ENCODE measurements at places on chromosomes 5 and 9.

GRCh38 chr5:9894571-9895301 lies 264.6 kb upstream of the TAS2R1 start:
- DNase-seq, result no peak

DNA sequence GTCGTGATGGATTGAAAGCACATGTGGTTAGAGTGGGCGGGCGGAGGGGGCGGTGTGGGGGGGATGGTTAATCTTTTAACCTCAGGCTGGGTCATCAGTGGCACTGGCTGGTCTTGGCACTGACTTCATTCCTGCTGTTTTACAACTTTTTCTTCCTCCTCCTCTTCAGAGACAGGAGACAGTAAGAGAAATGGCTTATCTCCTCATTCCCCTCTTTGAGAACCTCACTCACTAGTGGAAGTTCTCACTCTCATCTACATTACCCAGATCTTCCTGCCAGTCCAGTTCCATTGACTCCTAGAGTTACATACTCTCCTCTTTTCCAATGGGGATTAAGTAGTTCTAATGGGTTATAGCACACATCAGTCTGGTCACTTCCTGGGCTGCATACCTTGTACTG lies 42.3 kb upstream of the PPP1R26 start:
- DNase-seq, result no peak

DNA sequence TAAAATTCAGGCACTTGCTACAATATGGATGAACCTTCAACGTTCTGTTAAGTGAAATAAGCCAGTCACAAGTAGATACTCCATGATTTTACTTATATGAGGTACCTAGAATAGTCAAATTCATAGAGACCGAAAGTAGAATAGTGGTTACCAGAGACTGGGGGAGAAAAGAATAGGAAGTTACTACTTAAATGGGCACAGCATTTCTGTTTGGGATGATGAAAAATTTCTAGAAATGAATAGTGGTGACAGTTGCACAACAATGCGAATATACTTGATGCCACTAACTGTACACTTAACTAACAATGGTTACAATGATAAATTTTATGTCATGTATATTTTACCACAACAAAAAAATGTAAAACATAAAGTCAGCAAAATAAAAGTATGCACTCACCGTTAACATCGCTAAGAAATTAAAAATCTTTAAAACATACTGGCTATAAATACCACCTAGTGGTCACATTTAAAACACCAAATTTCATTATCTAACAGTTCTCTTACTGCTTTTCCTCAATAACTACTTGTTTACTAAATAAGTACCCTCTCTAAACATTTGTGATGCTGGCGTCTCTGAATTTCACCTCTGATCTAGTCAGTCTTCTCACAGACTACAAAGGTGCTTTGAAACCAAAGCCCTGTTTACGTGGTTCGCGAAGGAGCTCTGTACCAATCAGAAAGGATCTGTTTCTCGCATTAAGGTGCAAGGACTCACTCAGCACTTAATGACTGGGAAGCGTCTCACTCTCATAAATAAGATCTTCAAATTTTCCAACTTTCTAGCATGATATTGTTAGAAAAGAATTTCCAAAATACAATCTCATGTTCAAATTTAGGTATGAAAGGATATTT lies 22.7 kb downstream of the KIF3A start:
- DNase-seq, result no peak

- DNase-seq, result no peak
Observed at GRCh38 chr5:158462349-158463114, 603.6 kb upstream of the CLINT1 start.

GRCh38 chr5:24693609-24694008 lies 48.8 kb upstream of the CDH10 start:
- DNase-seq, result no peak

GRCh38 chr5:149917073-149917676 lies 27.4 kb downstream of the PDE6A start:
- DNase-seq, result no peak

DNA sequence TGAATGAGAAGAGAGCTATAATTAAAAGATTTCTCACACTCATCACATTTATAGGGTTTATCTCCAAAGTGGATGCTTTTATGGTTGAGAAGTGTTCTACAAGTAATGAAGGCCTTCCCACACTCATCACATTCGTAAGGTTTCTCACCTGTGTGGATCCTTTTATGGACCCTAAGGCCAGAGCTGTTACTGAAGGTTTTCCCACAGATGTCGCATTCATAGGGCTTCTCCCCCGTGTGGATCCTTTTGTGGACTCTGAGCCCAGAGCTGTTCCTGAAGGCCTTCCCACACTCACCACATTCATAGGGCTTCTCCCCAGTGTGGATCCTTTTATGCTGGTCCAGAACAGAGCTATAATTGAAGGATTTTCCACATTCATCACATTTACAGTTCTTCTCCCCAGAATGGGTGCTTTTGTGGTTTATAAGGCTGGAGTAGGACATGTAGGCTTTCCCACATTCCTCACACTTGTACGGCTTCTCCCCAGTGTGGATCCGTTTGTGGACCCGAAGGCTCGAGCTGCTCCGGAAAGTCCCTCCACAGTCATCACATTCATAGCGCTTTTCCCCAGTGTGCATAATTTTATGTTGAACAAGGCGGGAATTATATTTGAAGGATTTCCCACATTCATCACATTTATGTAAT lies 10.5 kb downstream of the ZFP62 start:
- no peak for DNase-seq

DNA sequence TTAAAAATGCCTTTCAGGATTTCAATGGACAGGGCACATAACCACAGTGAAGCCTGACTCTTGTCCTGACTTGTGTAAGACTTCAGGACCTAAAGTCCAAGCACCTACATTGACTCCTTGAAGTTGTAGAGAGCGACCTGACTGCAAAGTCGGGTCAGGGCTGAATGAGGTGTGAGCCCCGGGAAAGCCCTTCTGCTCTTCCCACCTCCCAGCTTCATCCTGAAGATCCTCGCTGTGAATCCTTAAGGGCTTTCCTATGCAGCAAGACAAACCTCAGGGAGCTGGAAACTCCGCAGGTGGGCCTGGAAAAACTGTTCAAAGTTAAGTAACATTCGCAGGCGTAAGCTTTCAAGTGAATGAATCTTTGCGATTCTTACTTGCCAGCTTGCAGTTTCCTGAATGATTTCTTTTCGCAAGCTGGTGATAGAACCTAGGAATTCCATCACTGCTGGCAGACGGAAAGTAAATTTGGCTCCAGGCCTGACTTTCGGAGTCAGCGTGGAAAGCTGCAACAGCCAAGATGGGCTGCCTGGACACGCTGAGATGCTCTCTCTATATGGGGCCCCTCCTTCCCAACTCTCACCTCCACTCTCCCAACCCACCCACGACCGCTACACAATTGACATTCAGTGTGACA lies 10.9 kb downstream of the SEMA5A start:
- DNase-seq, result peak; percentile 24

DNA sequence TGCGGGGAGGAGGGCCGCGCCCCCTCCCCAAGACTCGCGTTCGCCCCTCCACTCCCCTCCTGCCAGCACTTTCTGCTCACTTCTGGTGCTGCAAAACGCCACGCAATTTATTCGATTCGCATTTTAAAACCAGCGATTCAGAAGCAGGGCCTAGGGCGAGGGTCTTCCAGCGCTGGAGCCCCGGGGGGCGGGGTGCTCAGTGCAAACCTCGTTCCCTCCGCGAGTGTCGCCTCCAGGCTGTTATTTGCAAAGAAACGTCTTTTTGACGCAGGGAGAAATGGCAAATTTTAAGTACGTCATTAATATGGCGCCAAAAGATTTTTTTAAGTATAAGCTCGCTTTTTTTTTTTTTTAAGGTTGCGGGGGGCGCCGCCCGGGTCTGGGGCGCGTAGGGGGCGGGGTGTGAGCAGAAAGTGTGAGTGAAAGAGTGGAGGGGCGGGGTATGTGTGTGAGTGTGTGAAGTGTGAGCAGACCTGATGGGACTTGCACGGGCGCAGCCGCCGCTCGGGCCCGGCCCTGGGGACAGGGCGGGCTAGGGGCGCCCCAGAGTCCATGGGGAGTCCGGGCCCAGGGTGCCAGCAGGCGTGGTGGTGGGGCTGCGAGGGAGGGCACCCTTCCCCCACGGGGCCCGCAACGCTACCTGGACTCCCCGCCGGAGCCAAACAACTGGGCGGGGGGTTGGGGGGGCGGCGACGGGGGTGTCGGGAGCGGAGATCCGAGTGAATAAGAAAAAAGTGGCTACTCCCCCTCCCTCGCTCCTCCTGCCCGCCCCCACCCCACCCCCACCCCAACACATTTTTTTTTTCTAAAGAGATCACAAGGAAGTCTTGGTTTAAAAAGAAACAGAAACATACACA lies at the start of gene JADE2:
TSS of gene JADE2 (plus strand) at position 845 of the 857 bp plus-strand sequence. CDS start 10,188 bp downstream, outside the sequence.
- DNase-seq, result peak; percentile 90

DNA sequence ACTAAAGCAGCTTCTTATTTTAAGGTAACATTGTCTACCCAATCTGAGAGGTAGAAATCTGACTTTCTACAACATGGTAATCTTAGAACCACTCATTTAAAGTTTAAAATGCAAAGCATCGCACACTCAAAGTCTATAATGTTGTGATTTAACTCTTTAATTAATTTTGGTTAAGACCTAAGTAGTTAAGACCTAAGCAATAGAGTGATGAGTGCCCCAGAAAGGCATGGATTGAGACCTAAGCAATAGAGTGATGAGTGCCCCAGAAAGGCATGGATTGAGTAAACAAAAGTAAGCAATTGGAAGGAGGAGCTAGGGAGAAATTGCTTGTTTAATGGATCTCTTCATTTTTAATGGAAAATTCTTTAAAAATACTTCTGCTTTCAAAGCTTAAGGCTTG lies 86.8 kb downstream of the NLN start:
- DNase-seq, result no peak

- DNase-seq, result no peak
Observed at GRCh38 chr5:73118391-73118973, 1.9 kb upstream of the TMEM171 start.

DNA sequence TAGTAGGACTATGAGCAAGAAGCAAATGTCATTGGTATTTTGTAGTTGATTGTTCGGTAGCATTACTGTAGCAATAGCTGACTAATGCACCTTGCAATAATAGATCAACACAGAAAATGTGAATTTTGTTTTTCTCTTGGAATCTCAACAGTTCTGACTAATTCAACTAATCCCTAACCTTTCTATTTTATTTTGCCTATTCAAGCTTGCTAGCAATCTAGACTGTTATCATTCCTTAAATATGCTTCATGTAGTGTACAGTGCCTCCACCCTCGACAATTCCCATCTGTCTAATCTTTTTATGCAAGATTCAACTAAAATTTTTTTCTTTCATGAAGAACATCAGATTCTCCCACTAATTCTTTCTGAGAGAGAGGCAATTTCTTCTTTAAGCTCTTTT lies 570.6 kb downstream of the PDE4D start:
- no peak for DNase-seq

GRCh38 chr5:167577616-167578015 lies 713.8 kb upstream of the WWC1 start:
- no peak for DNase-seq

DNA sequence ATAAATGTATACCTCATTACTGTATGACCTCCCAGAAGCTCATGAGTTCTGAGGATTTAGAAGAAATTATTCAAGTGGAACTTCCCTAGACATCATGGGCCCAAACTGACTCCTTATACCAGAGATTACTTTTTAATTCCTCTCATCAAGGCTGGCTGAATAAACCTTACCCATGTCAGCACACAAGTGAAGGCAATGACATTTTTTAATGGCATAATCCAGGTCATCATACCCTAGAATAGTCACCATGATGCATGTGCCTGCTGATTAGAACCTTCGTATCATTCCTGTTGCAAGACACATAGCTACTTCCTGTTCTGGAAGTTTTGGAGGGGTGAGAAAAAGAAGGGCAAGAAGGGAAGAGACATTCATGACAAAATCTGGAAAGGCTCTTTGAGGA lies 49.8 kb upstream of the IFNK start:
- DNase-seq, result no peak

- DNase-seq, result no peak
Observed at GRCh38 chr9:6498982-6499381, 86.0 kb downstream of the UHRF2 start.

GRCh38 chr9:130106860-130107233 lies 53.1 kb downstream of the GPR107 start:
- no peak for DNase-seq

DNA sequence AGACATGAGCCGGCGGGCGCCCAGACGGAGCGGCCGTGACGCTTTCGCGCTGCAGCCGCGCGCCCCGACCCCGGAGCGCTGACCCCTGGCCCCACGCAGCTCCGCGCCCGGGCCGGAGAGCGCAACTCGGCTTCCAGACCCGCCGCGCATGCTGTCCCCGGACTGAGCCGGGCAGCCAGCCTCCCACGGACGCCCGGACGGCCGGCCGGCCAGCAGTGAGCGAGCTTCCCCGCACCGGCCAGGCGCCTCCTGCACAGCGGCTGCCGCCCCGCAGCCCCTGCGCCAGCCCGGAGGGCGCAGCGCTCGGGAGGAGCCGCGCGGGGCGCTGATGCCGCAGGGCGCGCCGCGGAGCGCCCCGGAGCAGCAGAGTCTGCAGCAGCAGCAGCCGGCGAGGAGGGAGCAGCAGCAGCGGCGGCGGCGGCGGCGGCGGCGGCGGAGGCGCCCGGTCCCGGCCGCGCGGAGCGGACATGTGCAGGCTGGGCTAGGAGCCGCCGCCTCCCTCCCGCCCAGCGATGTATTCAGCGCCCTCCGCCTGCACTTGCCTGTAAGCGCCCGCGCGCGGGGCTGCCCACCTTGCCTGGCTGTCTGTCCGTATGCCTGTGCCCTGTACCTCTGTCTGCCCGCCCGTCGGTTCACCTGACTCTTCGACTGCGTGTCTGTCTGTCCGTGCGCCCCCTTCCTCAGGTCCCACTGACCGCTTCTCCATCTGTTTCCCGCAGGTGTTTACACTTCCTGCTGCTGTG lies 412 bp downstream of the FGF18 start:
- DNase-seq, result peak; percentile 73

GRCh38 chr5:147756566-147756965 lies 26.0 kb downstream of the JAKMIP2 start:
- no peak for DNase-seq
